ENCODE measurements at places on chromosomes 3 and 15.

DNA sequence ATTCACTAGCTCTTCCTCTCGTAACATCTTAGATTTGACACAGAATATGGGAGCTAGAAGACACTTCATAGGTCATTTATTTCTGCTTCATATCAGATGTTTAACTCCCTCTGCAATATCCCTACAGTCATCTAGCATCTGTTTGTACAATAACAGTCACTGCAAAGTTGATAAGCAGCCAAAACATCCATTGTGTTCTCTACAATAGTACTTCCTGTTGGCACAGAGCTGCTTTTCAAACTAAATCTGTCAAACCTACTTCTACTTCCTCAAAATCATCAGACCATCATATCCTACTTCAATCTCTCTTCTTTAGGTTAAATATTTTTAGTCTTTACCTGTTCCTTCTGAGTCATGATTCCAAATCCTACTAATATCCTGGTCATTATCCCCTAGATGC lies 233.2 kb downstream of the FGF12 start:
- no peak for DNase-seq

GRCh38 chr15:25512957-25513356 lies 74.1 kb upstream of the UBE3A start:
- no peak for DNase-seq

DNA sequence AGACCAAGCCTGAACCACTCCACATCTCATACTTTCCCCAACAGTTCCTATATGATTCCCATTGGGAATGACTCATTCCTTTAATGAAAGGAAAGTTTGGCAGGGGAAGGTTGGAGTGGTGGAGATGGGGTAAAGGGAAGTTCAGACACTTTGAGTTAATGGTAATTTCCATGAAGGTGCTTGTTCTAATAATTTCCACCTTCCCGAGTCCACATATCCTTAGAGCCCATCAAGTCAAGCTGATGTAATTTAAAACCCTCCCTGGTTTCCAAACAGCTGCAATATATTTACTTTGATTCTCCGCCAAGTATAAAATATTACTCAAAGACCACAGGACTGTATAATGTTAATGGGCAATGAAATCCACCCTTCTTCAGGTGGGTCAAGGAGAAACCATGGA lies 95.0 kb upstream of the GALNT15 start:
- DNase-seq, result no peak

- no peak for DNase-seq
These were observed 20.9 kb downstream of the CEP70 start for GRCh38 chr3:138573138-138573537.

- no peak for DNase-seq
These were observed 60.5 kb downstream of the SLMAP start for GRCh38 chr3:57816471-57817095.

DNA sequence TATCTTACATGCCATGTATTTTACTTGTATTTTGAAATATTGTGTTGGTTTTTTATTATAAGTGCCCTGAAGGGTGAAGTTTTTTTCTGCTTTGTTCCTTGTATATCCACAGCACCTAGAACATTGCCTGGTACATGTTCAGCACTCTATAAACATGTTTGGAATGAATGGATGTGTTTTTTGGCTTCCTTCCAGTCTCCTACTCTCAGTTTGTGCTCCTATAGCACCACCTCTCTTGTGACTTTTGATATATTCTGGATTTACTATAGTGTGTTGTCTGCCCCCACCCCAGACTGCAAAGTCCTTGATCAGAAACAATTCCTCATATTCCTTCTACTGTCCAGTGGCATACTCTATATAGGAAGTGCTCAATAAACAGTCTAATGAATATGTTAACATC lies 60.6 kb downstream of the PLCL2 start:
- DNase-seq, result no peak

All from BJ (cell line).